Stimulated activated CD8-positive, alpha-beta memory T cell treated with anti-CD3 and anti-CD28 coated beads, Interleukin-15, amount 100 ng/mL, for 24 hours (primary cell): ENCODE measurements at places on chromosomes 6 and 20.

- DNase-seq, result no peak
These were observed 381.0 kb upstream of the SULF2 start for GRCh38 chr20:48166082-48166835.

DNA sequence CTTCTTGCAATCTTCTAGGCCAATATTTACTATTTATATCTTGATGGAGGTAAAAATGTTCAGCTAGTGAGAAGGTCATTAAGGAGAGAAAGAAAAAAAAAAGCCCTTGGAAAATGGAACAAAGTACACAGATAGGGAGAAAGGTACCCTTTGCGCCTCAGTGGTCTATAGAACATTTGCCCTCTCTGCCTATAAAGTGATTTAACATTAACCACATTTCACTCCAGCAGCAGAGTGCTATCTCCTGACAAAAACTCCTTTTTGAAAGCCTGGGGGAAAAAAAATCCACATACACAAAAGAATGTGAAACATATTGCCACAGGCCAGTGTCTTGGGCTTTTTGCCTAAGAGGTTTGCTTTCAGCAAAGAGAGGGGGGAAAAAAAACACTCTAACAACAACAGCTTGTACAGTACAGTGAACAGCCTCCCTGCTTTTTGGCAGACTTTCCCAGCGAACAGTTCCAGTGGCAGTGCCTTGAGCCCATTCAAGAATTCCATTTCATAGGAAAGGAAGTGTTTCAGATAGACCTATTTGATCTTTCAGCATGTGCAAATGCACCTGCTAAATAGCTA, 695 bp downstream of the ARHGAP18 start:
- DNase-seq, result no peak

DNA sequence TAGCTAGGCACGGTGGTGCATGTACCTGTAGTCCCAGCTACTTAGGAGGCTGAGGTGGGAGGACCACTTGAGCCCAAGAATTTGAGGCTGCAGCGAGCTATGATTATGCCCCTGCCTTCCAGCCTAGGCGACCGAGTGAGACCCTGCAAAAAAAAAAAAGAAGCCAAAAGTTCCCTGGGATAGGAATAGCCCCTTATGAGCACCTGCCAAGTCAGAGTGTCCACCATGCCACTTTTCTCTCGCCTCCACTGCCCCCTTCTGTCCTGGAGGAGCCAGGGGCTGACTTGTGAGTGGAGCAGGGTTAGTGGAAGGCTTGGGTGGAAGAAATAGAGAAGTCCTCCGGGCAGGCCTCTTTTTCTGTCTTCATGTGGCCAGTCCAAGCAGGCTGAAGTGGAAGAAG, 12.1 kb upstream of the DDX27 start:
- no peak for DNase-seq

GRCh38 chr6:15739353-15739752, 76.5 kb upstream of the DTNBP1 start:
- no peak for DNase-seq

DNA sequence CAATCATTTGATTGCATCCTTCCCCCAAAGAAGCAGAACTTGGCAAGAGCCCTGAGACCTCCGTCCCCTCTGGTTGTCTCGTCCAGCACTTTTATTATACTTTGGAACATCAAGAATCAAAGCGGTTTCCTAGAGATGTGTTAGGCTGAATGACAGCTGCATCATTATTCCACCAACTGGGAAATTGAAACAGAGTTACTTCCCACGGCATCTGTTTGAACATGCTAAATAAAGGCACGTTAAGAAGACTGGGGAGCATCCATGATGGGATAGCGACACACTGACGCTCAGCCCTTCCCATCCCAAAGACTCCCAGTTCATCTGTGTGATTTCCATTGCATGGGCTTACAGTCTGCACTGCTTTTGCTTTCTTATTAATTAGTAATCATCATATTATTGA, 147.8 kb downstream of the TBC1D7 start:
- DNase-seq, result no peak

DNA sequence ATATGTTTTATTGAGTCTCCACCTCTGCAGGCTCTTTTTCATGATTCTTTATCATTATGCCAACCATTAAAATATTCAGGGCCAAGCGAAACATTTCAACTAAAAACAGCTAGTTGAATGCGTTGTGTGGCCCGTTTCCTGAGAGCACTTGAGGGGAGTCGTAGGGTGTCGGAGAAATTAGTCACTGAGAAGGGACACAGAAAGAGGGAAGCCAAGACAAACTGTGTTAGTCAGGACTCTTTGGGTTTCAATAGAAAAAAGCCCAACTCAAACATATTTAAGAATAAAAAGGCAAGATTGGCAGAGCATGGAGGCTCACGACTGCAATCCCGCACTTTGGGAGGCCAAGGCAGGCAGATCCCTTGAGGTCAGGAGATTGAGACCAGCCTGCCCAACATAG, 58.9 kb downstream of the MAFB start:
- DNase-seq, result no peak

GRCh38 chr6:9527679-9528286, 887.1 kb downstream of the TFAP2A start:
- DNase-seq, result no peak

DNA sequence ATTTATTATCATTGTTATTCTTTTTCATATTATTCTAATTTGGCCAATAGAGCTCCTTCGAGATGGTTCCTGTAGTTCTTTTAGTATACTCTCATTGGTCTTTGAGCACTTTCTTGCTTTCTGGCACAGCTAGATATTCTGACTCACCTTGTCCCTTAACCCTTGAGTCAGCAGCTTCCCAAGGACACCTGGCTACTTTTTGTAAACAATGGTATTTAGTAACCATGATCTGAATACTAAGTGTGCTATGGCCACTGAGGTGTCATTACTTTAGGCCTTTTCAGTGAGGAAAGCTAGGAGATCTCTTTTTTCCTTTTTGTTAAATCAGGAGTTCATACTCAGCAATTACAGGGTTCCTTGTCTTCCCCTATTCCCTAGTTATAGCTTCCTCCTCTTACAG, 126.5 kb upstream of the CITED2 start:
- no peak for DNase-seq

DNA sequence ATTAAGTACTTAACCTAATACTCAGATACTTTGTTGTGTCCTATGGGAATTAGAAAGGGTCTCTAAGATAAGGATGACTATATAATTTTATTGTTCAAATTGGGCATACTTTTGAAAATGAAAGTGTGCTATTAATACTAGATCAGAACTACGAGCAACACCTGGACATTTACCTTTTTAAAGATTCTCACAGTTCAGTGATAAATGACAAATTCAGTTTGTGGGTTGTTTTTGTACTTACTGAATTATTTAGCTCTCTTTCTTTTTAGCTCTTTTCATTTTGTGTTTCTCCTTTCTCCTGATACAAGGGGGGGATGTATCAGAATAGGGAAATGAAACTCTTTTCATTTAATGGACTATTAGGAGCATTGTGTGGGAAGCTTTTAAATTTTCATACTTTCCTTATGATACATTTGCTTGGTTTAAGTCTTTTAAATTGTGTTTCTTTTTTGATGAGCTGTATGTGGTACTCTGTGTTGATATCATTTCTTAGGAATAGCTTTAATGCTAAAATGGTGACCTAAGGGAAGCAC, 47.5 kb downstream of the PHF3 start:
- DNase-seq, result no peak

- DNase-seq, result no peak
These were observed 351.9 kb downstream of the BTBD3 start for GRCh38 chr20:12269579-12269978.

- DNase-seq, result no peak
These were observed 7.3 kb downstream of the TRDN start for GRCh38 chr6:123629258-123629941.

GRCh38 chr20:18984238-18985200, 170.9 kb downstream of the SCP2D1 start:
- no peak for DNase-seq

DNA sequence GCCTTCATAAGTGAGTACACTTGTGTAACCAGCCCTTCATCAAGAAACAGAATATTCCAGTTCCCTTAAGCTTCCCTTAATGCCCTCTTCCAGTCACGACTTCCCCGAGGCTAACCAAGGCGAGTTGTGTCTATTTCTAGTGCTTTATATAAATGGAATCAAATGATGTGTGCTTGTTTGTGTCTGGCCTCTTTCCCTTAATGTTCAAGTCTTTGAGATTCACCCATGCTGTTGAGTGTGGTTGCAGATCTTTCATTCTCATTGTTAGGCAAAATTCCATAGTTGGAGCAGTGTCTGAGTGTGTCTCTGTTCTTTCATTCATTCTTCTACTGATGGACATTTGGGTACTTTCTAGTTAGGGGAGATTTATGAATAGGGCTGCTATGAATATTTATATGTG, 135.0 kb downstream of the CEBPB start:
- no peak for DNase-seq

DNA sequence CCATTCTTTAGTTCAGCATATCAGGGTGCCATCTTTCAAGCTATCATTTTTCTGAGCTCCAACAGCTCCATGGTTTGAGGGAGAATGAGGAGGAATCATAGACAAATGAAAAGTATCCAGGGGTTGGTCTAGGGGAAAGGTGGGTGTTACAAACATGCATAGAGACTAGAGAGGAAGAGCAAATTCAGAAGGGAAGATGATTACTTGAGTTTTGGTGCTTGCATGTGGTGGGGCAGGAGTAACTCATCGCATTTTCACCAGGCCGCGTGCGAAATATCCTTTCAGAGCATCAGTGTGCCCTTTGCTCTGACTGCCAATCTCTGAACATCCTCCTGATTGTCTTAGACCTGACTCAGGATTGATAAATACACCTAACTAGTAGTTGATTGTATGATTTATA, 7.7 kb upstream of the BICRAL start:
- no peak for DNase-seq

DNA sequence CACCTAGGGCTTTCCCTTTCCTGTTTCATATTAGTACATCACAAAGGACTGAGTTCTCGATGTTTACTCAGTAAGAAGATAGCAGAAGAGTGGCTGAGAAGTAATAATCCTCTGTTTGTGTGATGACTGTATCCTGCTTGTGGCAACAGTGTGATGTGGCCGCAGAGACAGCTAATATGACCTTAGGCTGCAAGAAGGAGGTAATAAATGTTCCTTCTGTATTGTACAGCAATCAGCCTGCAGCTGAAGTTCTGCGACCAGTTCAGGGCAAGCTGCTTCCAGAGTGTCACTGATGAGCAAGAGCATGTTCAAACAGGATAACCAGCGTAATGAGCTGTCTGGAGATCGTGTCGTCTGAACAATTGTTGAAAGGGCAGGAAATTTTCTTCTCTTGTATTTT, 70.9 kb downstream of the OPN5 start:
- no peak for DNase-seq

GRCh38 chr6:146154197-146154596, 125.3 kb downstream of the GRM1 start:
- no peak for DNase-seq

GRCh38 chr6:100440935-100441334, 23.8 kb downstream of the SIM1 start:
- DNase-seq, result no peak

DNA sequence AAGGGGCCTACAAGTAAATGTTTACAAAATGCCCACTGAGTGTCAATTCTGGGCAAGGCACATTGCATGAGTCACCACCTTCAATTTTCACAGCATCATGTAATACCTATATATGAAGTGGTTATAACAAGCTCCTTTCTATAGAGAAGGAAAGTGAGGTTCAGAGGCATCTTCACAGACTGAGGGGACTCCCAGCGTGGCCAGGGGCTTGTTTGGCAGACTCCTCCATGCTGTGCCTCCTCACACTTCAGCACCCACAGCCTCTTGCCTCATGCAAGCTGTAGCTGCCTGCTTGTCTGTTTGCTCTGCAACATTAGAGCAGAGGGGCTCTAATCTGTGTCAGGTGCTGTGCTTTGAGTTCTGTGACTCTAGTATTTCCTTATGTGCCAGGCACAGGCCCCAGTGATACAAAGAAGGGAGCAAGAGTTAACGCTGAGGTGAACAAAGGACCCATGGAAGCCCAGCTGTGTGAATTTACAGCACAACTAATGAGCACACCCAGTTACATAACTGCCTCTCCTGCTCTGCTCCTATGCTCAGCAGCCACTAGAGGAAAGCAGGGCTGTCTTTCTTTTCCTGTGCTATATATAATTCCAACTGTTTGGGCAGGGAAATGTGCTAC, 72.3 kb downstream of the ZHX3 start:
- DNase-seq, result no peak

DNA sequence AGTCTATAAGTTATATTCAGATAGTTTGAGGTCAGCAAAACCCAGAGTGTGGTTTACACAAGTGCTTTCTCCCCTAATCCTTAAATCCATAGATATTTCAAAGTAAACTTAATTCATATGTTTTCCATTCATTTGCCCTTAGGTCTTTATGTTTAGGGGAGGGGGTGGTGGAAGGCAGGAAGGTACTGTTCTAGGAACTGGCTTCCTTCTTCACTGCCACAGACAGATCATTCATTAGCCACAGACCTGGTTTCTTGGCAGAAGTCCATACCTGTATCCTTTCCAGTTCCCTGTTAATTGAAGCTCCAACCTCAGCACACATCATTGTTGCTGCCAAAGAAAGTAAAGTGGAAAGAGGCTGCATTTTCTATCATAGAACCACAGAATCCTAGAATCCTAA, 123.0 kb downstream of the AIG1 start:
- DNase-seq, result no peak

DNA sequence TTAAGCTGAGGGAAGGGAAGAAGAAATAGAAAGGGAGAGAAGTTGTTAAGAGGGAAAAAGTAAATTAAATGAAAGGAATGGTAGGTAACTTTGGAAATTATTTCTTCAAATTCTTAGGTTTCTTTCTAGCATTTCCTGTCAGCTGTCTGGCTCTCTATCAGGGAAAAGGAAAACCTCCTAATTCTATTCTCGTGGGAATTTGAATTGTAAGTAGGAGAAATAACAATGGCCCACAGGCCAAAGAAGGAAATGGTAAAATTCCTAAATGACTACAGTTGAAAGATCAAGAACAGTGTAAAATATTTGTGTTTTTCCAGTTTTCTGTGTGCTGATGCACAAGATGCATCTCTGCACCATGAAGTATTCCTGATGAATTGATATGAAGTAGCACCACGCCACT, 173.0 kb downstream of the IBTK start:
- no peak for DNase-seq

GRCh38 chr6:30691208-30691847, 544 bp upstream of the NRM start:
- DNase-seq, result no peak

DNA sequence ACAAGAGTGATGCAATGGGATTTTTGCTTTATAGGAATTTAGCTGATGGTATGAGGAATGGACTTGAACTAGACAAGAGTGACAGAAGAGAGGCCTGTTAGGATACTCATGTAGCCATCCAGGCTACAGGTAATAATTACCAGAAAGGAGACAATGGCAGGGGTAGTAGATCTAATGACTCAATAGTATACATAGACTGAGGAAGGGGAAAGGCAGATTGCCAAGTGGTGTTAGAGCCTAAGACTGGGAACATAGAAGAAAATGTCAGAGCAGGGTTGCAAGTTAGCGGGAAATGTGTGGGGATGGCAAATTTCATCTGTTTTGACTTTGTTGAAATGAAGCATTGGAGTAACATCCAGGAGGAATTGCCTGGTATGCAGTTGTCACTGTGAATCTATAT, 295.6 kb downstream of the UTRN start:
- no peak for DNase-seq
